ENCODE measurements at places on chromosomes 4 and X.

GRCh38 chr4:39047681-39048080, 14.4 kb upstream of the KLHL5 start:
- peak; percentile 72 for DNase-seq

- DNase-seq, result peak; percentile 56
Measured at GRCh38 chr4:142840516-142841123, 5.5 kb downstream of the INPP4B start.

DNA sequence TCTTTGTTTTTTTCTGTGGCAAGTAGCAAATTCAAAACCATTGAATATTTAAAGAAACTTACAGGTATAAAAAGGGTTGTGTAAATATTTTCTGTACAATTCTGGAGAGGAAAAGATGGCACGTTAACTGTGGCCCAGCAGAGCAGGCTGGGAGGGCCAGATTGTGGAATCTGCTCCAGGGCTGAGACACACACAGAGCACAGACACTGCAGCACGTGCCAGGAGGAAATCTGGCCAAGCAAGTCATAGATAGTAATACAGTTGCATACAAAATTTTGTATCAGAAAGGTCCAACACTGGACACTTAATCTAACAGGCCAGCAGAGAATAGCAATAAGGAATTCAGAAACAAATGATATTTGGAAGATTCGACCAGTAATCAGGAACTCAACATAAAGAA, 763.7 kb downstream of the PDHA2 start:
- DNase-seq, result no peak

GRCh38 chr4:172650758-172651530, 517.7 kb upstream of the GALNT7 start:
- peak; percentile 1 for DNase-seq
